ENCODE measurements at places on chromosomes 2 and 18.

- no peak for DNase-seq
Observed at GRCh38 chr2:135163306-135163705, 111.2 kb downstream of the RAB3GAP1 start.

DNA sequence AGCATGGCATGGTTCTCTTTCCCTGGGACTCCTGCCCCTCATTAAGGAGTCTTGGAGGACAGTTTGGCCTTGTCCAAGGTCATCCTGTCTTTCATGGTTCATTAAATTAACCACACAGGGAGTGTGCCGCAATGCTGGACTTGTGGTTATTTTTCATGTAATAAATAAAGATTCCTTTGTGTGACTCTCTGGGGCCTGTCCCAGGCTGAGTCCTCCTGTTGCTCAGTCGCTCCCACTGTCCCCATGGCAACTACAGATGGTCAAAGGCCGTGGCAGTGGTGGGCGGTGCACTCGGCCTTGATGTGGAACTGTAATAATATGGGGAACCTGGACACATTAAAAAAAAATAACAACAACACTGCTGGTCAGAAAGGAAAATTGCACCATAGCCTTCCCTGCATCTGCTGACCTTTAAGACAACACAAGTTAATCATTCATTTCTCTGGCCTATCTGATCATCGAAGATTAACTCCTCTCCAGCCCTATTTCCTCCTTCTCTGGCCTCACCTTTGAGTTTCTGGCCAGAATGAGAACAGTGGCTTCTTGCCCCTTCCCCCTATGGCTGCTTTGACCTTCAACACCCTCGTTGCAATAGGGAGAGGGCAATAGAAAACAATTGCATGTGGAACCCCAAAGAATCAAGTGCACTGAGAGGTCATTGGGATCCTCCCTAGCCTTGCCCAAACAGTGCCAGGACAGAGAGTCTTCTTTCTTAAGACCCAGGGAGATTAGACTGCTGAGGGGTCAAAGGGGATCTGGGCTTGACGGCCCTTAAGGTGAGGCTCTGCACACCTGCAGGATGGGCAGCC lies 44.7 kb downstream of the PSD4 start:
- DNase-seq, result no peak

DNA sequence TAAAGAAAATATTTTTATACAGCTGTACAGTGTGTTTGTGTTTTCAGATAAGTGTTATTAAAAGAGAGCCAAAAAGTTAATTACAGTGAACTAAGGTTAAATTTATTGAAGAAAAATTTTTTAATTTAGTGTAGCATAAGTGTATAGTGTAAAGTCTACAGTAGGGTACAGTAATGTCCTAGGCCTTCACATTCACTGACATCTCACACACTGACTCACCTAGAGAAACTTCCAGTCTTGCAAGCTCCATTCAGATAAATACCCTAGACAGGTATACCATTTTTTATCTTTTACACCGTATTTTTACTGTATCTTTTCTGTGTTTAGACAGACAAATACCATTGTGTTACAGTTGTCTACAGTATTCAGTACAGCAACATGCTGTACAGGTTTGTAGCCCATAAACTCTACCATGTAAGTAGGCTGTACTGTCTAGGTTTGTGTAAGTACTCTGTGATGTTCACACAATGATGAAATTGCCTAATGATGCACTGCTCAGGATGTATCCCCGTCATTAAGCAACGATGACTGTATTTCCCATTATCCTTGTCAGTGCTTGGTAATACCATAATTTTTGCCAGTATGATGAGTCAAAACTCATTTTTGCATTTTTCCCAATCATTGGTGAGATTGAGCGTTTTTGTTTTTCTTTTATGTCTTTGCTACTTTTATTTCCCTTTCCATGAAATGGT lies 48.2 kb upstream of the B3GNT2 start:
- no peak for DNase-seq

DNA sequence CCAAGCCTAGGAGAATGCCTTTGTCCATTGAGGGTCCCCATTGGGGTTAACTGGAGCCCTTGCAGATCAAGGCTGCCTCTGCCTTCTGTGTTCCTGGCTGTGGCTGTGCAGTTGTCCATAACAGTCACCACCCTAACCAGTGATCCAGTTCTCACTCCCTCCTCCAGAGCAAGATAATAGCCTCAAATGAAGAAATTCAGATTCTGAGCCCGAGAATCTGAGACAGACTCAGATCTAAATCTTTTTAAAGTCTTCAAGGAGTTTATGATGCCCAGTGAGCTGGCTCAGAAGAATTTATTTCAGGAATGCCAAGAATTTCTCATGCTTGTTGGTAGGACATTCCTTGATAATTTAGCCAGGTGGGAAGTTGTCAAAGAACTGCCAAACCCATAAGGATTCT lies 44.3 kb upstream of the RAB6C start:
- no peak for DNase-seq

DNA sequence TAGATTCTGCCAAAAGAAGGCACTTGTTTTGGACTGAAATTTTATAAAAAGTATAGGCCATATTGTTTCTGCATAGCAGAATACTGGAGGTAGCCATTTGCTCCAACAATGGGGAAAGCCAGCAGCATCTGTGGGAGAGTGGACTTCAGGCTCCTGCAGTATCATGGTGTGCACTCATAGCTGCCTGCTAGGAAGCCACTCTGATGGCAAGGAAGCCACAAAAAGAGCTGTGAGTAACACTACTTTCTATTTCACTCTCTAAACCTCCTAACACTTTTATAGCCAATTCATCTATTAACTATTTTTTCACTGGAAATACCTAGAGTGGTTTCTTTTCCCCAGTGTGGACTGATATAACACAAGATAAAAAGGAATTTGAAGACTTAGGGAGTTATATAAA lies 144.4 kb upstream of the KCNJ3 start:
- DNase-seq, result no peak

GRCh38 chr2:83342860-83343329 lies 1116.2 kb downstream of the SUCLG1 start:
- no peak for DNase-seq

DNA sequence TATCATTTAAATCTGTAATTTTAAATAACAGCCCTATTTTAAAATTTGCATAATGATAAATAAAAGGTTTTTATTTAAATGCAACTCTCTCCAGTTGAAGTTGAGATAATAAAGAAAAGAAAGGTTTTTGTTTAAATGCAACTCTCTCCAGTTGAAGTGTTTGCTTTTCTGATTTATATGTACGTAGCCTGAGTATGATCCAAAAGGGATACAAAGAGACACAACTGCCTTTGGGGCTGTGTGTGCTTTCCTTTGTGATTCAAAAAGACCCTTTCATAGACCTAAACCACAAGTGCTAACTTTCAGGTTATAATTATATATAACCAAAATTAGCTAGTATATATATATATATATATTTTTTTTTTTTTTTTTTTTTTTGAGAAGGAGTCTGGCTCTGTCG lies 76.2 kb upstream of the MFF start:
- DNase-seq, result no peak

DNA sequence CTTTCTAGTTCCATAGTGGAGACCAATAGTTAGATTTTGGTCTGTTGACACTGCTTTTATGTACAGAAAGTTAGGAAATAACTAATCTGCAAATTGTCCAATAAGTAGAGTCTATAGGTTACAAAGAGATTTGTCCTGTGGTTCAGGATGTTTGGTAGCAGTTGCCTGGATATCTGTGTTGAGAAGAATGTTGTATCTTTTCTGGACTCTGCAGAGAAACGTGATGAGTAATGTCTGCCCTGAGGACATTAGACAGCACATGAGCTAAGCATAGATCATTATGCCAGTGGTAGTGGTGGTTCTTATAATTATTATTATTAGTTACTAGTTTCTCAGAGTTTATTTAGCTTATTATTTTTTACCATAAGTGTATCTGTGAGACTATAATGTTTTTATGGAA lies 65.8 kb downstream of the ANKRD62 start:
- DNase-seq, result no peak
